ENCODE measurements at places on chromosomes 2 and 18.

GRCh38 chr2:189402932-189403331, 38.3 kb upstream of the WDR75 start:
- DNase-seq: no peak

GRCh38 chr2:214311931-214312749, 98.7 kb upstream of the VWC2L start:
- no peak for DNase-seq

- no peak for DNase-seq
Measured at GRCh38 chr2:109001201-109001600, 12.2 kb upstream of the EDAR start.

- no peak for DNase-seq
Measured at GRCh38 chr2:221518935-221519625, 53.0 kb downstream of the EPHA4 start.

GRCh38 chr2:142544173-142544572, 333.3 kb upstream of the KYNU start:
- DNase-seq: no peak

All from inflammatory macrophage treated with lipopolysaccharide for 1 hour (primary cell).